ENCODE measurements at places on chromosomes 3 and 15. TPM values are rescaled to one million over a fixed set of nuclear protein-coding genes. Genes with fewer than 3 reads are reported as not detected.

Gene LMAN1L
- total RNA-seq, result not detected

Gene ADAMTS17
- total RNA-seq, result 9.3 TPM

Gene C3orf20
- total RNA-seq, result not detected

Gene ITIH1
- total RNA-seq, result not detected

Gene ROPN1
- not detected for total RNA-seq

Gene A4GNT
- not detected for total RNA-seq

Gene NPAP1
- total RNA-seq, result not detected

Gene DUOXA2
- total RNA-seq, result not detected

- no peak for DNase-seq
Measured at GRCh38 chr15:28154283-28154682, 55.2 kb upstream of the OCA2 start.

DNA sequence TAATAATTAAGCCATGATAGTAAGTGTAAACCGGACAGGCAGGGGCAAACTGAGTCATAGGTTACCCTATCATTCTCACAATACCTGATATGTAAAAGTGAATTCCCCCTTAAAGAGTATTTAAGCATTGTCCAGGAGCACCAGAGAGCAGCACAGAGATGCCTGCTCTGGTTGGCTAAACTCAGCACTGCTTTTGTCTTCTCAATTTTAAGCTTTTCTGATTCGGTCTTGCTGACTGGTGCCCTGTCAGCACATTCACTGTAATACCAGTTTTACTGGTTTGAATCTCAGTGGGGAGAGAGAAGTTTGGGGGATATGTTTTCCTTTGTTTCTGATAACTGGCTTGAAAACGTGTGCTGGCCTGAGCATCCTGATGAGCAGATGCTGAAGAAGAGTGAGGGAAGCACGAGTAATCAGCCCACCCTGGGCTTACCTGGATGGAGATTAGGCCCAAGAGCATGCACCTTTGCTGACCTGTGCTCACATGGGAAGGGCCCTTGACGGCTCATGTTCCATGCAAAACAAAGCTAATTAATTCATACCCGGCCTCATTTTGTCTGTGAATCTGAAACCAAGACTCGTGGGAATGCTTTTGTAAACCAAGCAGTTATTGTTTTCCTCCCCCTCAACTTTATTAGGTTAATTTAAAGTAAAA lies 208.5 kb upstream of the MRPL3 start:
- no peak for DNase-seq

DNA sequence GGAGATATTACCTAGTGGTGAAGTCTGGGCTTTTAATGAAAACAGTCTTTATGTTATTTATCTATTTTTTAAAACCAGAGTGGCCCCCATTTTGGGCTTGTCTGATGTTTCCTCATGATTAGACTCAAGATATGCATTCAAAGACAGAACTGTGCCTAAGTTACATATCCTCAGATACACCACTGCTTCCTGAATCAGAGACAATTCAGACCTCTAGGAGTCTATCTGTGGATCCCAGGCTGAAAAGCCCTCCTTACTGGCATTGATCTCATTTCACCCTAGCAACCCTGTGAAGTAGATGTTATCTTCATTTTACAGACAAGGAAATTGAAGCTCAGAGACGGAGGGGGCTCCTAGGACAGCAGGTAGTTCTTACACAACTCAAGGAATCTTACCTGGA lies 16.8 kb upstream of the TGM5 start:
- no peak for DNase-seq

DNA sequence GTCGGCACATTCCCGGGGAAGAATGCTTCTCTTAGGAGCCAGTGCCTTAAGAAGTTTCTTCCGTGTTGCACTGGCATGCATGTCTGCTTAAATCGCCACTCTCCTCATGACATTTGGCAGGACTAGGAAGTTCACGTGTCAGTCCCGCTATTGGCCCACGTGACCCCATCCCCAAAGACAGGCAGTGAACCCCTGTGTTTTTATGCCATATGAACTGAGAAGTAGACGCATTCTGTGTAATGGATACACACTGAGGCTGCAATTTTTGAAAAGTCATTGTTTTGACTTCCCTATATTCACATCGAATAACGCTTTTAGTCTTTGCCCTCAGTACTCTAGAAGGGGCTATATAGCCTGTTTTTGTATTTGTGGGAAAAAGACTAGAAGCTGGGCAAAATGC lies 125.6 kb upstream of the TBL1XR1 start:
- no peak for DNase-seq

DNA sequence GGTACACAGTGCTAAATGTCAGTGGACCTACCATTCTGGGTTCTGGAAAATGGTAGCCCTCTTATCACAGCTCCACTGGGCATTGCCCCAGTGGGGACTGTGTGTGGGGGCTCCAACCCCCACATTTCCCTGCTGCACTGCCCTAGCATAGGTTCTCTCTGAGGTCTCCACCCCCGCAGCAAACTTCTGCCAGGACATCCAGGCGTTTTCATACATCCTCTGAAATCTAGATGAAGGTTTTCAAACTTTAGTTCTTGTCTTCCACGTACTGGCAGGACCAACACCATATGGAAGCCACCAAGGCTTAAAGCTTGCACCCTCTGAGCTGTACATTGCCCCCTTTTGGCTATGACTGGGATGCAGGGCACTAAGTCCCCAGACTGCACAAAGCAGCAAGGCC lies 788.2 kb upstream of the ALCAM start:
- DNase-seq, result no peak

GRCh38 chr15:91917686-91918360 lies 64.3 kb downstream of the SLCO3A1 start:
- no peak for DNase-seq

DNA sequence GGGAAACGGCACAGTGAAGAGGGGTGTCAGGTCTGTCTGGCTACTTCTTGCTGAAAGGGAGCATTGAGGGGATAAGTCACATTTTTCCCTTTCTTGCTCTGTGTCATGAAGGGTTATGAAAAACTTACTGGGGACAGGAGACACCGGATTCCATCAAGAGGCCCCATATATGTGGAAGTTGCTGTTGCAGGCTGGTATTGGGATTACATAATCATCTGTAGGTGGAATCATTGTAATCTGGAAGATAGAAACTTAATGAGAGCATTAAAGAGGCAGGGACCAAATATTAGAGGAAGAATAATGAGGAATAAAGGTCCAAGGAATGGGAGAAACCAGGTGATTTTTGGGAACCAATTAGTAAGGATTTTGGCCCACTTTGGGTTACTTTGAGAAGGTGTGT lies 4.2 kb upstream of the TCAIM start:
- no peak for DNase-seq

DNA sequence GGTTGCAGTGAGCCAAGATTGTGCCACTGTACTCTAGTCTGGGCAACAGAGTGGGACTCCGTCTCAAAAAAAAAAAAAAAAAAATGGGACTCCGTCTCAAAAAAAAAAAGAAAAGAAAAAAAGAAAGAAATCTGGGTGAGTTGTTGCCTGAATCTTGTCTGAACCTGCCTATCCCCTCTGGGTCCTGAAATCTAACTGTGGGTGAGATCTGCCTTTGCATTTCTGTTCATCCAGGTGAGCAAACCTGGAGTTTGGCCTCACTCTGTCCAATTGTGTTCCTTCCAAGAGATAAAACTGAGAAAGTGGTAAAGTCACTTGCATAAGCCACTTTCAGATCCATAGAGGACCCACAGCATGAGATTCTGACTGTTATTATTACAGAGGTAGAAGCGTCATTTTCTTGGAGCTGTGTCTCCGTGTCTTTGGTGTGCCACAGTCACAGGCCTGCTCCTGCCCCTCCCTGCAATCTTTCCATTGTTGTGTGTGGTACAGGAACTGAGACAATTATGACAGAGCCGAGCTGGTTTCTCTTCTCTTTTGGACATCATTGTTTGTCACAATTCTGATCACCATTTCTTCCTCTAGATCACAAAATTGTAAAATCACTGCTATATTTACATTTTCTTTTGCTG lies 235.9 kb downstream of the LPP start:
- DNase-seq, result no peak

DNA sequence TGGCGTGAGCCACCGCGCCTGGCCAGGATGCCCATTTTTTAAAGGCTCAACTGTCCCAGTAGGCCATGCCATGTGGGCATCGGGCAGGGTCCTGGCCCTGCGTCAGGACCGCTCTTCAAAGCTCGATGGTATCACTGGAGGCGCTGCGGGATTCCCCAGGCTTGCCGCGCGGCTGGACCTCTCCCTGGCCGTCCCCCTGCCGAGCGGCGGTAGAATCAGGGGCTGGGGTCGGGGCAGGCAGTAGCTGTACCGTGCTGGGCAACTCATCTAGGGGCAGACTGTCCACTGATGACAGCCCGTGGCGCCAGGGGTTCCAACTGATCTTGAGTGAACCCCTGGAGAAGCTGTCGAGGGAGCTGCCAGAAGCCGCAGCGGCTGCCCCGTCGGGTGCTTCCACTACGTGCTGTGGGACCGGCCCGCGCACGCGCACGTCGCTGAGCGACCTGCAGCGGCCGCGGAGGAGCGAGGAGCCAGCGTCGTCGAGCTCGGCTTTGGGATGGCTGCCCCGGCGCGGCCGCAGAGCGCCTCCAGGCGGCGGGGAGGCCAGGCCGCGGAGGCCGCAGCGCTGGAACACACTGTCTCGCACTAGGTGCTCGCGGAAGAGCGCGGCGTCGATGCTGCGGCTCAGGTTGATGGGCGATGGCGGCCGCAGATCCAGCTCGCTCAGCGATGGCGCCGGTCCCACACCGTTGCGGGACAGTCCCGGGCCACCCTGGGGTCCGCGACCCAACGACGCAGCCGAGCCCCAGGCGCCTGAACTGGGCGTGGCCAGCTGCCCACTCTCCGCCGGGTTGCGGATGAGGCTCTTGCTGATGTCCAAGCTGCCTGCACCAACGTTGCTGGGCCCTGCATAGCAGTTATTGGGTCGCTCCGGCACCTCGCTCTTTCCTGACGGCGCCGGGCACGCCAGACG lies 5.8 kb downstream of the PRRT3 start:
- peak; percentile 66 for DNase-seq

- DNase-seq, result no peak
Measured at GRCh38 chr15:88072598-88073390, 183.7 kb downstream of the NTRK3 start.

GRCh38 chr3:36792342-36792741 lies 28.0 kb upstream of the DCLK3 start:
- no peak for DNase-seq

DNA sequence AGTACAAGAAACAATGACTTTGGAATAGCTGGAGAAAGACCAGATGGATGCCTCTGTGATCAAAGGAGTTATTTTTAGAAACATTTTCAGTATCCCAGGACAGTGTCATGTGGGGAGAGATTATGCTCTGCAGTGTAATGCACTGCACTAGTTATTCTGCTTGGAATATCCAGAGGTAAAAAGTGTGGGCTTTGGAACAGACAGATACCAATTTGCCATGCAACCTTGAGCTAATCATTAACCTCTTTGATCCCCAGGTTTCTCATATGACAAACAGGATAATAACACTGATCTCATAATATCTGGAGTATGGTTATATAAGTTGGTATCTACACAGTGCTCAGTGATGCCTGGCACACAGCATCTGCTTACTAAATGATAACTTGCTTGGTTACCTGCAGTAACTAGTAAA lies 12.2 kb upstream of the SLC7A14 start:
- DNase-seq, result no peak

DNA sequence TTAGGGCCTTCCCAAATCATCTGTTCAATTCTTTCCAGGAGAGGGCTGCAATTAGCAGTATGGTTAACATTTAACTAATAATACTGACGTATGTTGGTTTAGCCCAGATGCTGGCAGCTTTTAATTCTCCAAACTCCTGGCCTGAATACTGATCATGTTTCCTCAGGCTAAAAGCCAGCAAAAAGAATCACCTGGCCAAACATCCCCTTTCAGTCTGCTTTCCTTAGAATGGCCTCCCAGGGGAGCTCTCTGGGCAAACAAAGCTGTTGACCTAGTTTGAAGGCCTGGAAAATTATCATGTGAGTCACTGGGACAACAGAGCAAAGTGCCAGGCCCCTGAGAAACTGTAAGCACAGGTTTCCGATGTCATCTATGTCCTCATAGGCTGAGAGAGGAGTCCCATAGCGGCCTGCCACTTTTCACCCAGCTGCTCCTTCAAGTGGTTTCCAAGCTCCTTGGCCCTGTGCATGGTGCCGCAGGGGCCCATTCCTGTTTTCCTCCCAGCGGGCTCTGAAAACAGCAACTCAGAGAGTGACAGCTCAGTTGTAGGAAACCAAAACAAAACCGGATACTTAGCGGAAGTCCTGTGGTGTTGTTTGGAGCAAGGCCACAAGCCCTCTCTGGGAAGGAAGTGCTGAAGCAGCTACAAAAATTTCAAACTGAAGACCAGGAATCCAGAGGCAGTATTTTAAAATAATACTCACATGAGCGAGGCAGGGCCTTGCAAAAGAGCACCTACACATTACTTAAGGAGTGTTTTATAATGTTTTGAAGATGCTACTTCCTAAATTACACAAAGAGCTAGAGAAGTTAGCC lies 36.5 kb upstream of the RAB11A start:
- DNase-seq, result peak; percentile 29

DNA sequence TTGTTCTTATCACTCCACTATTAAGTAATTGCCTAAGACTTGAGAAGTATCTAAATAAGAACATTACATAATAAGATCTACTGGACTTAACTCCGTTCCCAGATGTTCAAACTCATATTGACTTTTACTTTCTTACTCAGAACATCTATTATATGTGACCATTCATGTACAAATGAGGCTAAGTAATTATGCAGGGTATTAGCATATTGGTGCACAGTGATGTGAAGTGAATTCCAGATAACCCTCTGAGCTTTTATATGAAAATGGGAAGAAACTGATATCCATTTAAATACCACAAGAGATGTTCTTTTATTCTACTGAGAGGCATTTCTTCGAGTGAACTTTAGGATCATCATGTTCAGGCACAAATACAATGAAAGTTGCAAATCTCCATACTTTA lies 135.7 kb downstream of the ZPLD1 start:
- DNase-seq, result no peak

DNA sequence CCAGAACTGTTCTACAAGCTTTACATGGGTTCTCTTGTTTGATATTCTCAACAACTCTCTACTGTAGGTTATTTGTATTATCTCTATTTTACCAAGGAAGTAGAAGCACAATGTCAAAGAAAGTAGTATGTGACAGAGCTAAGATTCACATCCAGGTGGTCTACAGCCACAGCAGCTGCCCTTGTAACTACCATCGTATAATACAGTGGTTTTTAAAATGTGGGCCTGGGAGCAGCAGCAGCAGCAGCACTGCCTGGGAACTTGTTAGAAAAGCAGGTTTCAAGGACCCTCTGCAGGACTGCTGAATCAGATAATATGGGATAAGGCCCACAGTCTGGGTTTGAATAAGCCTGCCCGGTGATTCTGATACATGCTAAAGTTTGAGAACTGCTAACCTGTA lies 357.1 kb upstream of the SATB1 start:
- DNase-seq, result no peak

DNA sequence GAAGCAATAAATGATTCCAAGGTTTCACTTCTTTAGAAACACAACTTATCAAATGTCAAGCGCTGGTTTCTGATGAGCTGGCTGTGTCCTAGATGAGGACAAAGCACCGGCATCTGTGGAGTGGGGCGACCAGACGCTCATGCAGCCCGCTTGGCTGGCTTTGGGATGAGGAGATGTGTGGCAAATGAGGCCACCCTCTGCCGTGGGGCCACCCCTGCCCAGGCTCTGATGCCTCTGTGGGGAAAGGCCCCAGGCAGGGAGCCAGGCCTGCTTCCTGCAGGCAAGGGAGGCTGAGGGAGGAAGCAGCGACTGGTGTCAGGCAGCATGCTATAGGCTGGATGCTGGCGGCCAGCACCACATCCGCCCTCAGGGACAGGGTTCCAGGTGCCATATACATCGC lies 102.9 kb downstream of the HERC2 start:
- no peak for DNase-seq

Data from omental fat pad (tissue), 4 donors.